ENCODE measurements at places on chromosomes 6 and 20.

DNA sequence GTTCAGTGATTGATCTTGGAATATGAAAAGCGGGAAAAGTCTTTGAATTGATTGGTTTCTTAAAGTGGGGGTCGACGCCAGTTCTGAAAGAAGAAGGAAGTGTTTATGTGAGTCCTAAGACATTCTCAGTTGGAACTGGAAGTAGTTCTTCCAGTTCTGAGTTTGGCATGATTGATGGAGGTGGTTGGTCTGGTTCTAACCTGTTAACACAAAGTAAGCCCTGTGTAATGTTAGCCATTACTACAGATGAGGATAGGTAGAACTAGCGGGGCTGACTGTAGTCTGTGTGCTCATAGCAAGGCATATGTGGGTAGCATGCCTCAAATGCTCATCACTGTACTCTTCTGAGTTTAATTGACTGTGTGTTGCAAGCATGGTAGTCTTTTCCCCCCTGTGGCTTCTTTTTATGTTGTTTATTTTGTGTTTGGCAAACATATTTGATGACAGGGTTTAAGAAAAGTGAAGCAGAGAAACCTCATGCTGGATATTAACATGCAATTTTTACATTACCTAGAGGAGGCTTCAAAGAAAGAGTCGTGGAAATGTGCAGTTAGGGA is 24.9 kb downstream of the CITED2 start:
- no peak for DNase-seq

DNA sequence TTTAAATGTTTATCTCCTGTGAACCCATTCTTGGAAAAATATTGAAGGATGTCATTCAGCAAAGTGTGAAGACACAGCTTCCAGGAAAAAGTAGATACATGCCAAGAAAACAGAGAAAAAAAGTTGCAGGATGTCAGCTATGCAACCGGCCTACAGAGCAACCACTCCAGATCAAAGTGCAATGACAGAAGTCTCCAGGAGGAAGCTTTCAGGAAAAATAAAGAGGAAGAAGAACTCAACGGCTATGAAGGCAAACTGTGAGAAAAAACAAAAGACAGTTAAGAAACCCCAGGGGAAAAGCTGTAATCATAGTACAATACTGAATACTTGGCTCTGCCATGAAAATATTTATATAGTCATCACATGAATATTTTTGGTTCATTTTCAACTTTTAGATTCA is 30.6 kb downstream of the REPS1 start:
- no peak for DNase-seq

- no peak for DNase-seq
These were observed 6.1 kb downstream of the EEF1A1 start for GRCh38 chr6:73514746-73515110.

GRCh38 chr6:74439123-74439811 is 743.3 kb downstream of the CD109 start:
- DNase-seq: no peak

DNA sequence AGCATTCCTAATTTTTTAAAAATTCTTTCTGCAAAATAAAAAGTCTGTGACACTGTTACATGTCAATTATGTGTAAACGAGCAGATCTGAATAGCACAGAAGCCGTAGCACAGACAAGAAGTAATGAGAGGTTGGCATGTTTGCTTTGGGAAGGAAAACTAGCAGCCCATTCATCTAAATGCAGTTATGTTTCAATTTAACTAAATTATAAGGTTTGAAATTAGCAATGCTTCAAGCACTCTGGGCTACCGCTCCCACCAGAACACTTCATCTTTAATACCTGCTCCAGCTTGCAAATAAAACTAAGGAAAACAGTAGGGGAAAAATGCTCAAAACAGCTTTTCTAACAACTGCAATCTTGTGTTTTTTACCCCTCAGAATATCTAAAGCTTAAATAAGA is 73.9 kb downstream of the PTPRK start:
- DNase-seq: no peak

GRCh38 chr6:108959972-108960582 is 111.9 kb downstream of the ARMC2 start:
- DNase-seq: no peak

- DNase-seq: no peak
These were observed 49.5 kb upstream of the CCN6 start for GRCh38 chr6:112004201-112005012.

GRCh38 chr6:98452685-98453084 is 381.7 kb upstream of the POU3F2 start:
- DNase-seq: no peak

DNA sequence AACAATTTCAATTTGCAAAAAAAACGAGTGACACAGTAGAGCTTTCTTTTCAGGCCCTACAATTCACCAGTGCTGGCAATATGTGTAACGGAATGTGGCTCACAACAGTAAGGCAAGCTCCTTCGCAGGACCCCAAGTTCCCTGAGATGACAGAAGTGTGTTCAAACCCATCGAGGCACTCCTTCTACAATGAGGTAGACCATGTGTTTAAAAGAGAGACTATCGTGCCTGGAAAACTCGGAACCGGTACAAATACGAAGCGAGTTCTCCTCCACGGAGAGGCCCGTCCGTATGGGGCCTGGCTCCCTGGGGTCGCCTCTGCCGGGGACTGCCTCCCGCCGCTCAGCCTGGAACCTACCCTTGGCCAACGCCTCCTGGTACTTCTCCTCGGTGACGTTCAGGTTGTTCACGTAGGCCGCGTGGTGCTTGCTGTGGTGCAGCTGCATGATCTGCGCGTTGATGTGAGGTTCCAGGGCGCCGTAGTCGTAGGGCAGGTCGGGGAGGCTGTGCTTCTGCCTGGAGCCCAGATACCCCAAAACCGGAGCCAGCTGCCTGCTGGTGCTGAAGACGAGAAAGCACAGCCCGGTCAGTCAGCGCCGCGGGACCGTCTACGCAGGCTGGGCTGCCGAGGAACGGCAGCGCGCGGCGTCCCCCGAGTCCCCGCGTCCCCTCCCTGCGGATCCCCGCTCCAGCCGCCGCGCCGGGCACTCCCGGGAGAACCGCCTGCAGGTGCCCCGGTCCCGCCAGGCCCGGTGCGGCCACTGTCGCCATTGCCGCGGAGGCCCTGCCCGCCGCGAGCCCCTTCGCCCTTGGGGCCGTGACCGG is 526 bp downstream of the SOD2 start:
- DNase-seq: no peak

GRCh38 chr6:18166312-18167036 is 11.3 kb downstream of the KDM1B start:
- no peak for DNase-seq

DNA sequence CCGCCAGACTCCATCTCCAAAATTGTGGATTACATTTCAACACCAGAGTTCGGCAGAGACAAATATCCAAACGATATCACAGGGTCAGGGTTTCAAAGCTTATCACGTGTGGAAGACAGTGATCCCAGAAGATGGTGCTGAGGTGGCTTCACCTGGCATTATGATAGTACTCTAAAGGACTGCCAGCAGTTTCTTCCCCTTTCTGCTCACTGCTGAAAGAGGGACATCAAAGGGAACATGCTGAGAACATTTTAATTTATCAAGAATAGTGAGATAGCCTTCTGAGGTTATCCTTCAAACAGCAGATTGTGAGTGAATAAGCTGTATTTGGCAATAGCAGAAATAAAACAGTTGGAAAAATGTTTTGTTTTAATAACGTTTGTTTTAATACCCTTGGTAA is 79.7 kb downstream of the FIG4 start:
- no peak for DNase-seq

DNA sequence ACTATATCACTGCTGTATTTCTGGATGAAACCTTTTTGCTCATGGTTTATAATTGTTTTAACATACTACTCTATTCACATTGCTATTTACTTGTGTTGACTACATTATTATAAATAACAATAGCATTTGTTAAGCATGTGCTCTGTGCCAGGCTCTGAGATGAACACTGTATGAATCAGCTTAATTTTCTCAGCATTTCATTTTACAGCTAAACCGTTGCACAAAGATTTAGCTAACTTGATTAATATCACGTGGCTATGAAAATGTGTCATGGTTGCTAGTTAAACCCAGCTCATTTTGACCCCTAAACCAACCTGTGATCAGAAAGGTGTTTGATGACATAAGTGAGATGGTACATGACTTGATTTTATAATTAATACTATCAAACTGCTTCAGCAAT is 77.5 kb downstream of the NCOA7 start:
- no peak for DNase-seq

GRCh38 chr20:33160681-33161080 is 7.3 kb upstream of the BPIFA2 start:
- DNase-seq: no peak

DNA sequence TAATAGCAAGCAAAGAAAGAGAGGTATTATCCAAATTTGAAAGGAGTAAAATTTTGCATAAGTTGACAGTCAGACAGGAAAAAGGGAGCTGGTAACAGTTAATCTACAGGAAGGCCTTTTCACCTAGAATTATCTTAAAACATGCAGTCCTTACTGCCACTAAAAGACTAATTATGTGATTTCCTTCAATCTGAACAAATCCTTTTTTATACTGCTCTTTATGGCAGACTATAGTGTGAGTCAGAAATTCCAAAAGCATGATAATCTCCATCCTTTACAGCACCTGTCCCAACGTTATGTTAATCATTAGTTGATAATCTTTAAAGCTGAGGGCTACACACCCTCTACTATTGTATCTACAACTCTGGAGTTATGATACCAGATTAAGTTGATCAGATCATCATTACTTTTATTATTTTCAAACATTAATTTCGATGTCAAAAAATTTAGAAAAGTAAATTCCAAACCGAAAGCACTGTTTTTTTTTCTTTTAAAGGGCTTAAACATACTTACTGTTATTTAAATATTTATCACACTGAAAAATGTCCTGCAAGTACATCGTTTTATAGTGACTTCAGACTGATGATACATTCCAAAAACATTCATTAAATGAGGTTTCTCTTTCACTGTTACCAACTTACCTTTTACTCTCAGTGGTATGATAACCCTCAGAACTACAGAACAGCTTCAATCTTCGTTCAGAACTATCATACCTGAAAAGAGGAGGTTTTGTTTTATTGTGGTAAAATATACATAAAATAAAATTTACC is 33.2 kb upstream of the AKAP7 start:
- DNase-seq: peak; percentile 26

DNA sequence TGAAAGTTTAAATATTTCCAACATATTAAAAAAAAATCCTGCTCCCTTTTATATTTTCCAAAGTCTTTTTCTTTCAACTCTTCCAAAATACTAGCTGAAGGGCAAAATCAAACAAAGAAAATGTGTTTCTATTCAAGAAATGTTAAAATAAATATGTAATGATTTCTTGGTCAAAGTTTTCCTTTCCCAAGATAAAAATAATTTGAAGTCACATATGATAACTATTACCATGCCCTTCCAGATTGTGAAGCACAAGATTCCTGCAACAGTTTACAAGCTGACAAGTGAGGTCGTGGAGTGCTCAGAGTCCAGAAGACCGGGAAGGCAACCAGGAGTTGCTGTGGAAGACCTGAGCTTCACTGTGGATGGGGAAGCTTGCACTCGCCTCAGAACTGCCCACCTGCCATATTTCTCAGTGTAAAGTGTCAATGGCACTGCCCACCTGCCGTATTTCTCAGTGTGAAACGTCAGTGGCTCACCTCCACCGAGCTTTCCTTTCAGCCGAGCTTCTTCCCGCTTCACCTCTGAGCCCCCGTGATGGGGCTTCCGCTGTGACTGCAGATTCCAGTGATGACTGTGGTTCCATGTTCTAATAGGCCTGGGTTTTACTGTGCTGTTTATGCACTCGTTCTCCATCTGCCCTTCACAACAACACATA is 160.5 kb downstream of the THBS2 start:
- no peak for DNase-seq

DNA sequence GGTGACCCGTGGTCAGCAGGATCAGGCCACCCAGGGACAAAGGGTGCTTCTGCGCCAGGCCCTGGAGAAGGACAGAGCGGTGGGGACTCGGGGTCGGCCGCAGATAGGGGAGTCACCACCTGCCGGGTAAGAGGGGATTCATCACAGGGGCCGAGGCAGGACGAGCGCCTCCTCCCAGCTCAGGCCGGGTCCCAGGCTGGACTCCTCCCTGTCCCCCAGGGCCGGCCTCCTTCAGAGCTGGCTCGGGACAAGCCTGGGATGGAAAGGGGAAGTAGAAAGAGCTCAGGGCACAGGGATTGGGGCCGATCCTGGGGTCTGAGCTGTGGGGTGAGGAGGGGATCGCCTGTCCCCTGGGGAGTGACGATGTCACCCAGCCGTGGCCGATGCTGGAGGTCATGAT is 154.6 kb upstream of the PROKR2 start:
- no peak for DNase-seq

DNA sequence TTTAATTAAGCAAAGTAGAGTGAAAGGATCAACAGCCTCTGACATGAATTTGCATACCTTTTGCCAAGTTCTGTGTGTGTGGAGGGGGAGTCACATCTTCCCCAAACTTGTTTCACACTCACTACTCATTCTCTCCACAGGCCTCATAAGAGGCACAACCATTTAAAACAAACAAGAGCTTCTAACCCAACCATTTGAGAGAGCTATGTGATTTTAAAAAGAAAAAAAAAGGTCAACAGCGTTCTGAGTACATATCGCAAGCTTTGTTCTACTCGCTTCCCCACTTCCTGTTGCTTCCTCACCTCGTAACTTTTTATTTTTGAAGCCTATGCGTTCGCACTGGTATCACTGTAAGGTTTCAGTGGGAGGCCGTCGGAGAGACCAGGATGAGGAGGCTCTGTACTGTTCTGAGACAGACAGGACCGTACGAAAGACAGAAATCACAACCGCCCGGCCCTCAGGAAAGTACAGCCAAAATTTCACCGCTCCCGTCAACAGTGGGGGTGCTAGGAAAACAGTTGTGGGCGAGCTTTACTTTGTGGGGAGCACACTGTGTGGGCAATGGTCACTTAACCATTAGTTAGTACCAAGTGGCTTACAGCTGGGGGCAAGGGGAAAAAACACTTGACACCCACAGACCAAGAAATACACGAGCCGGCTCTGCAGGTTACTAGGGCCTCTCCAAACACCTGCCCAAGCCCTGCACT is 61.3 kb downstream of the TRERF1 start:
- DNase-seq: no peak

- DNase-seq: no peak
These were observed 1.1 kb upstream of the MBOAT1 start for GRCh38 chr6:20213271-20213798.

GRCh38 chr6:48073976-48074767 is 36.8 kb downstream of the PTCHD4 start:
- no peak for DNase-seq

GRCh38 chr6:36829919-36830544 is 9.2 kb downstream of the CPNE5 start:
- DNase-seq: peak; percentile 58

GRCh38 chr20:32612351-32613191 is 27.4 kb upstream of the NOL4L start:
- no peak for DNase-seq

DNA sequence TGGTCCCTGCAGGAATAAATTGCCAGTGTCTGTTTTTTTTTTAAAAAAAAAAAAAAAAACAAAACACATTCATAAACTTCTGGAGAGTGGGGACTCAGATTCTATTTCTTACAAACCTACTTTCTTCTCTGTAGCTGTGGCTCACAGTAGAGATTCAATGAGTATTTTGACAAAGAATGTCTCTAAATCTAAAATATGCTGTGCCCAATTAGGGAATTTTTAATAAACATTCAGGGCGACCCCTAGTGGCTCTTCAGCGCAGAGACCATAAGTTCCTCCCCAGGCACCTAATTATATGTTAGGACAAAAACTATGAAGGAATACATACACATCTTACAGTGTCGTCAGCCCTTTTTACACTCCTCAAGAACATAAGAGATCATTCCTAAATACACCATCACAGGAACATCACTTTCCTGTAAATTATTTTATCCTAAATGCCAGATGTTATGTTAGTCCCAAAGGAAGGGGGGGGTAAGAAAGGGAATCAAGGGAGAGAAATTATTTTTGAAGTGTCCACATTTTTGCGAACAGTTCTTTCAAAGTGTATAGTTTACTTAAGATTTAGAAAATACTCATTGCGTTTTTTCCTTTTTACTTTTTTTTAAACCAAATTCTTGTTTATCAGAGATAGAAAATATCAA is 21.8 kb upstream of the NAA20 start:
- no peak for DNase-seq

Measured in pulmonary artery endothelial cell (primary cell).